Stimulated activated CD4-positive, alpha-beta T cell treated with anti-CD3 and anti-CD28 coated beads, Interleukin-4, amount 100 ng/mL, for 48 hours (primary cell): ENCODE measurements at places on chromosomes 5 and 9.

- no peak for DNase-seq
Observed at GRCh38 chr9:133257465-133257956, 17.5 kb downstream of the ABO start.

GRCh38 chr5:67510204-67510603 is 313.6 kb upstream of the CD180 start:
- no peak for DNase-seq

DNA sequence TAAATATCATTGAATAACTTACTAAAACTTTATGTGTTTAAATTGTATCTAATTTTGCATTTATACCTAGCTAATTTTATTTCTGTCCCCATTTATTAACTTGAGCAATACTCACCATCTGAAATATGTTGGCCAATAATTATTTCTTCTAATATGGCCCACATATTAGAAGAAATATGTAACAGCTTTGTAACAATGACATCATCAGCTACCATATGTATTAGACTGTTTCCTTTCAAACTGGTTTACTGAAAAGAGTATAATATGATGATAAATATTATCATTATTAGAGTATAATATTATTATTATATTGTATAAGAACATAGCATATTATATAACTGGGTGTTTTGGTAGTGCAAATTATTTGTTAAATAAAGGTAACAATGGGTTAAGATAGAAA is 220.5 kb downstream of the FBXL7 start:
- no peak for DNase-seq

GRCh38 chr5:136174021-136174659 is 18.8 kb downstream of the SMIM32 start:
- no peak for DNase-seq

DNA sequence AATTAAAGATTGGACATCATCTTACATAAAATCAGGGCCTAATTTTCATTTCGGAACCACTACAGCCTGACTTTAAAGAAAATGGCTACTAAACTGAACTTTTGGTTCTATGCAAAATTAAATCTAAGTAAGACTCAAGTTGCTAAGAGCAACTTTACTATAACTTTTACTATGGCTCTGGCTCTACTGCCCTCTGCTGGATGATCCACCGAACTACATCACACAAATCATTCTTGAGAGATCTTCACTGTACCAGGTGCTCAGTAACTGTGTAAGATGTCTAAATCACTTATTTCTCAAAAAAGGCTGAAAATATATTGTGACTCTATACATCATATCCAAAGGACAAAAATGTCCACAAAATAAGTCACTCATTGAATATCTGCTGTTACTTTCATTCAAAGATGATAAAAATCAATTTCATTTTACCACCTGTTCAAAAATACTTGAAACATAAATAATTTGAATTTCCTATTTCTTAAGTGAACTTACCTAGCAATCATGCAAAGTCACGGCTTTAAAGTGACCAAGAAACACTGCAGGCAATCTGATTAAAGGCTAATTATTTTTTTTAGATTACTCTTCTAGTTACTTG is 13.5 kb downstream of the MOCS2 start:
- DNase-seq, result peak; percentile 49

GRCh38 chr5:55300890-55301289 is 6.6 kb downstream of the DHX29 start:
- no peak for DNase-seq

DNA sequence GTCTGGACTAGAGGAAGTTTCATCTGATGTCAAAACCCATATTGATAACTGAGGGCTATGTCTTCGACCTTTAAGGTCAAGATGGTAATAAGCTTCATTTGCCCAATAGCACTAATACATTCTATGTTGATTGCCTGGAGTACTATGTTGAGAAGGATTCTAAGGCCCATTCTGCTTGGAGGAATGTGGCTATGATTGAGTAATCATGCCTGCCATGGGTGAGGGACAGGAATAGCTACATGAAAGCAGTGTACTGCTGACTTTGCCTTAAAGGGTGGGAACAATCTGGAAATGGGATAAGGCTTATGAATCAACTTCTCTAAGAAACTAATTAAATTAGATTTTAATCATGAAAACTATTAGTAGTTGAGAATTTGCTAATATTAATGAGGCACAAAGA is 13.6 kb downstream of the NNT start:
- no peak for DNase-seq

- no peak for DNase-seq
Observed at GRCh38 chr9:136854113-136854841, 2.1 kb downstream of the MAMDC4 start.

GRCh38 chr9:88724331-88724730 is 189.4 kb downstream of the NXNL2 start:
- DNase-seq, result no peak

- no peak for DNase-seq
Observed at GRCh38 chr5:127010362-127010761, 20.0 kb downstream of the MARCHF3 start.

GRCh38 chr5:31122998-31123951 is 70.2 kb upstream of the CDH6 start:
- no peak for DNase-seq

DNA sequence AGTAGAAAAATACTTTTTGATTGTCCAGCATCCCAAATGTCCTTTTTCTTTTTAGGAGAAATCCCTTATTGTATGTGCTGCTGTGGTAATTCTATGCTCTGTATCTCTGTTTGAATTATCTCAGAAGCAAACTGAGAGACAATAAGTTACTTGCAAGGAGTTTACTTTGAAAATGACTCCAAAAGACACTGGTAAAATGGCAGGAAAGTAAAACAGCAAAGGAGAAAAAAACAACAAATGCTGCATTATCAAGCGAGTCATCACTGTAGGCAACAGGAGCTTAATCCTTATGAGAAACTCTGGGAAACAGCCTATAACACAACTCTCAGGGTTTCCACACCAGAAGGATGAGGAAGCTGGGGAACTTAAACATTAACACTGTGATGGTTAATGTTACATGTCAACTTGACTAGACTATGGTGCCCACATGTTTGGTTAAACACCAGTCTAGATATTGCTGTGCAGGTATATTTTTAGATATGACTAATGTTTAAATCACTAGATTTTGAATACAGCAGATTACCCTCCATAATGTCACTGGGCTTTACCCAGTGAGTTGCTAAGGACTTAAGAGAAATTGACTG is 92.6 kb upstream of the GAS1 start:
- no peak for DNase-seq

- no peak for DNase-seq
Observed at GRCh38 chr5:43190755-43191603, 1.0 kb upstream of the NIM1K start.

GRCh38 chr9:4704129-4704528 is 24.8 kb downstream of the CDC37L1 start:
- no peak for DNase-seq

GRCh38 chr5:118965890-118966289 is 22.5 kb downstream of the DTWD2 start:
- DNase-seq, result no peak

DNA sequence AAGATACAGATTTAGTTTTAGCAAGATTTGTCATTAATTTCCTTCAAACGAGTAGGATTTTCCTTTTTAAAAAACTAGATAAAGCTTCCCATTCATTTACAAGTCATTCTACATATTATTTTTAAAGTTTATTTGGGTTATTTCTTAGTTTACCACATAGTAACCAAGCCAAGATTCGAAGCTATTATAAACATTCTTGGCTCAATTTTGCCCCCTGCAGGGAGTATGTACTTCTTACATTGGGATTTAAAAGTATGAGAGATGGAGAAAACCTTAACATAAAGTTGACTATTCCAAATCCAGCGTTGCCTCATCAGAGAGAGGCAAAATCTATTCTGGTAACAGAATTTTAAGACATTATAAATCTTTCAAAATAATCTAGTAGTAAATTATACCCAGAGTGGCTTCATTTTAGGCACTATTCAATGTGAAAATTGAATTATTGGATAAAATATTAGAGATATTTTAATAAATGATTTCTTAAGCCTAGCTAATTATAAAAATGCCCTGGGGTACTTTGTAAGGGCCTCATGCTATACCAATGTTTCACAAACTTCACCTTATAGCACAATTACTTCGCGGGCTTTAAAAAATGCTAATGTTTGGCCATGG is 39.1 kb downstream of the FBN2 start:
- no peak for DNase-seq

GRCh38 chr5:78794693-78795215 is 146.2 kb upstream of the LHFPL2 start:
- DNase-seq, result no peak

DNA sequence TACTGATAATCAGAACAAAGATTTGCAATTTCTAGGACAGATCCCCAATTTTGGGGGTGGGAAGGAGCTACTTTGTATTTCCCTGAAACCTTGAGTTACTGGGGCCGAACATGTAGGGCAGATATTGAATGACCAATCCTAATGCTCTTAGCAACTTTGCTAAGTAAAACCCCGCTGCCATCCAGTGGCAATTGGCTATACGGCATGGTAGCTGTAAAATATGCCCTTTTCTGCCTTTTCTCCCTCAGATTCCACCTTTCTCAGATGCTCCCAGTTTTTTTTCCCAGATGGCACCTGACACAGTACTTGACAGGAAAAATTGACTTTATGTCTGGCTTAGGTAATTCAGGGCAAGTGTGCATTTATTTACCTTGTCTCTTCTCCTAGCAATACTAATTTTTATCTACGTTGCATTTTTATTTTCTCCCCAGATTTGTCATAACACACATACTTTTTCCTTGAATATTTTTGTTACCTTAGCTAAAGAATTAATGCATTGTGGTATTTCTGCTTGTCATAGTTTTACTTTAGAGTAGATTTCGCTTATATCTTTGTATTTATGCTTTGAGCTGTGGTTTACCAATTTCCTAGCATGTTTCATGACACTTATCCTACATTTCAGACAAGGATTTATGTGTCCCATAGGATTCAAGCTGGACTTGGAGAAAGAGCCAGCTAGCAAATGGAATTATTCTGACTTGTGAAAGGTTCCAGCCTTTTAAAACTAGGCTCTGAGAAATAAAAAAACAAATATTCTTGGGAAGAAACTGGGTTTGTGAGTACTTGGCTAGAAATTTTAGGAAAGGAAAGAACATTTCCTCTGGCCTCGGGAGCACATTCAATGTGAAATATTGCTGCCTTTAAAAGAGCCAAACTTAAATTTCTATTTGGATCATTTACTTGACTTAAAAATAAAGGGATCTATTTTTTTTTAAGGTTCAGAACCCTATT is 37.4 kb downstream of the PIK3R1 start:
- peak; percentile 40 for DNase-seq

GRCh38 chr9:108953983-108954574 is 19.9 kb downstream of the ABITRAM start:
- DNase-seq, result no peak

GRCh38 chr5:64691291-64691690 is 988 bp downstream of the SHISAL2B start:
- no peak for DNase-seq

DNA sequence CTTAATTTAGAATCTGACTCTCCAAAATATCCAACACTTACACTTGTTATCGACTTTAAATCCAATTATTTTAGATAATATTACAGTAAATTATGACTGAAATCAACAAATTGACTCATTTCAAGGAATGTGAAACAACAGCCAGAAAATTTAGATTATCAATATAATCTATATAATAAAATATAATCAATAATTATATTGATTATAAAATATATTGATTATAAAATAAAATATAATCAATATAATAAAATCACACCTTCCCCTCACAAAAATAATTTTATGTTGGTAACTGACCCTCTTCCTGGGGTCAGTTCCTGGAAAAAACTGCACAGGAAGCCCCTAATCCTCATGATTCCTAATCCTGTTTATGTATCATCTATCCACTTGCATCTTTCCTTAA is 91.1 kb downstream of the CEMIP2 start:
- no peak for DNase-seq

- no peak for DNase-seq
Observed at GRCh38 chr5:151718646-151719045, 31.9 kb upstream of the SPARC start.

GRCh38 chr9:27701587-27701986 is 128.3 kb upstream of the C9orf72 start:
- DNase-seq, result no peak

DNA sequence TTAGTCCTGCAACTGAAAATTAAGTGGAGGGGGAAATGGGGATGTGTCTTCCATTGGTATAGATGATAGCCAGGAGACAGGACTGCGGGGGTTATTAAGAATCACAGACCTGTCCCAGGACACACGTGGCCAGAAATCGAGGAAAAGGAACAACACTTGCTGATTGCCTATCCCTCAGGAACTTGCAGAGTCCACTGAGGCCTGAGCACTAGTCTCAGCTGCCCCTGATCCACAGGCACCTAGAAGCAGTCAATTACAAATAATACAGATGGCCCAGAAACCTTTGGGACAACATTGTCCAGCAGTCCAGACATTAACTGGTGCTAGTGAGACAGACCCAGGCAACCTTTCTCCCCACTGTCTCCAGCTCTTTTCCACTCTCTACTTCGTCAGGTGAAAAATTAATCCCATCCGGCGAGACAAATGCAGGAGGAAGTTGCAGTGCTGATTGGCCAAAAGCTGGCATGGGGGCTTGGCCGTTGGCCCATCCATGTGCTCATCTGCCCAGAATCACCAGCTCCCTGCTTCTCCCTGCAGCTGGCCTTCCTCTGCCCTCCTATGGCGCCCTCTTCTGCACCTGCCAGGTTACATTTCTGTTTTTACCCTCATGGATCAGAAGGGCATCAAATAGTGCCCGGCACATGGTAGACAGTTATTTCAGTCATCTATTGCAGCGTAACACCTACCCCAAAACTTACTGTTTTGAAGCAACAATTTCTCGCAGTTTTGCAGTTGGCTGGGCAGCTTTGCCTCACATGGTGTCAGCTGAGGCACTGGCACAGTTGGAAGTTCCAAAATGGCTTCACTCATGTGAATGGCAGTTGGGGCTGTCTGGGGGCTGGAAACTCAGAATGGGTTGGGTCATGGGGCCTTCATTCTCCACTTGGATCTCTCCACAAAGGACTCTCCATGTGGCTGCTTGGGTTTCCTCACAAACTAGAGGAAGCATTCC is 3.6 kb upstream of the B4GALT1 start:
- DNase-seq, result no peak

DNA sequence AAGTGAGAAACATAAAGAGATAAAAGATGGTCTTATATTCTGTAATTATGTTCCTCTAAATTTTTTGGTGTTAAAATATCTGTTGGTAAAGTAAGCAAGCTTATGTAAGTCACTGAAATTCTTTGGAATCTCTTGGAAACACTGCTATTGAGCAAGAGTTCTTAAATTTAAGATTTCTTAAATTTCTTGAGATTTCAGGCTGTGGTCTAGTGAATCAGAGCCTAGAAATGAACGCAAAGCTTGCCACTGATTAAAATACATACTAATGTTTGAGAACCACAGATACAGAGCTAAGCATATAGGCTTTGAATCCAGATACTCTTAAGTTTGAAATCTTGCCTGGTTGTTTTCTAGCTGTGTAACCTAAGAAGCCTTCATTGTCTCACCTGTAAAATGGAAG is 133.4 kb downstream of the TRPM3 start:
- DNase-seq, result no peak

- DNase-seq, result no peak
Observed at GRCh38 chr5:36653044-36653705, 46.8 kb downstream of the SLC1A3 start.

GRCh38 chr9:130837643-130838042 is 2.6 kb downstream of the ABL1 start:
- no peak for DNase-seq
